ENCODE measurements at places on chromosomes 2 and 18.

DNA sequence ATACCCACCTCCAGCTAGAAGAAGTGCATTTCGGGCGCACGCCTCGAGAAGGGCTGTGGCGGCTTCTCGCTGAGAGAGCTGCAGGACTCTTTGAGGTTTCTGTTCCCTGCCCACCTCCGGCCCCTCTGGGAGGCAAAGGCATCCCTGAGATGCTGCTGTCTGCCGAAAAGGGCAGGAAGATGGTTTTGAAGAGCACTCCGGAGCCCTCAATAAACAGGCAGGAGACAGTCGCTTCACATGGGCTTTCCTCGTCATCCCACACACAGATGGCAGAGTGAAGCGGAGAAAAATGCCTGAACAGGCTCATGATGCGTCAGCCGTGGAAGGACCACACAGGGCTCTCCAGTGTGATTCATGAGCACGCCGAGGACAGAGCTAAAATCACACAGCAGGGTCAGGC, 25.4 kb upstream of the GLI2 start:
- no peak for DNase-seq

GRCh38 chr18:76955524-76956170, 133.3 kb downstream of the ZNF236 start:
- DNase-seq = no peak

DNA sequence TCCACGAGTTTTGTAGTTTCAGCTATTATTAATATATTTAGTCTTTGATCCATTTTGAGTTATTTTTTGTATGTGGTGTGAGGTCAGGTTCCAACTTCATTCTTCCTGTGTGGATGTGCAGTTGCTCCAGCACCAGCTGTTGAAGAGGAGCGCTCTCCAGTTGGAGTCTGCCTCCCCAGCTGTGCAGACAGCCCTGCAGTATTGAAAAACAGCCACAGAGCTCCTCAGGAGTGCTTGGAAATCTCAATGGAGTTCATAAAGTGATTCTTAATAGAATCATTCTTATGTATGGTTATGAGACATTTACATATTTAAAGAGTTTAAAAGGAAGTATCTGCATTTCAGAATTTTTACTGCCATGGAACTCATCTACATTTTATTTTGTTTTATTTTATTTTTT, 17.3 kb downstream of the DGKD start:
- no peak for DNase-seq

GRCh38 chr18:79812052-79812451, 14.3 kb downstream of the KCNG2 start:
- no peak for DNase-seq
